ENCODE measurements at places on chromosomes 1 and 21. TPM values are rescaled to one million over a fixed set of nuclear protein-coding genes. Genes with fewer than 3 reads are reported as not detected.

- H3K4me3 ChIP-seq, result no peak overlapping the region
- no peak overlapping the region for H3K27ac ChIP-seq
- H3K4me1 ChIP-seq, result peaks cover 3% of the 10 kb centered on the region
- no peaks in the 10 kb centered on the region for H3K36me3 ChIP-seq
Measured at GRCh38 chr1:199202331-199202730, 563.5 kb downstream of the PTPRC start.

DNA sequence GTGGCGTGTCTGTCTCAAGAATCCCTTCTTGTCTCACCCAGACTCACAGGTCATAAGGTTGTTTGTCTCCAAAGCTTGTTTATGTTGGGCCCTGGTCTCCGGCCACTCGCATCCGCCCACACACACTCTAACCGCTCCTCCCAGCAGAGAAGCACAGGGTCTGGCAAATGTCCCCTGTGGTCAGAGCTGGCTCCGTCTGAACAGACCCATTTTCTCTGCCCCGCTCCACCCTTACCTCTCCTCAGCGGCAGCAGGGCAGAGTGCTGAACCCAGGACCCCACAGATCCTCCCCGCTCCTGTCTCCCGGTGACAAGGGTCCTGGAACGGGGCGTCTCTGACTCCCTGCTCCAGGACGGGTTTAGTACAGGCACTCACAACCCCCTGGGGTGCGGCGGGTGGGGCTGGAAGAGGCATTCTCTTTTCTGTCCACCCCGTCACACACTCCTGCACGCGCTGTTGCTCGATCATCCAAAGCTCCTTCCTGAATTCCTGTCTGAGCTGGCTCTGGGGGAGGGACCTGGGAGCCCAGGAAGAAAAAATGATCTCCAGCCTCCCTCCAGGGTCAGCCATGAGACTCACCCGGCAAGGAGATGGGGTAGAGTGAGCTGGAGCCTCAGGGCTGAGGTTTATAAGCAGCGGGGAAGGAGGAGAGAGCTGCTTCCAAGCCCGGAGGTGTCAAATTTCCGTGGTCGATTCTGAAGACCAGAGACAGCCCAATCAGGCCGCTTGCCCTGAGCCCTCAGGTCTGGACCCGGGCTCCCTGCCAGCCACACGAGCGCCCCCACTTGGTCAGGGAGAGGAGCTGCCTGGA lies at the start of gene S100A13:
Gene S100A13, minus strand, starts transcription at position 602 of the 811 bp plus-strand sequence. CDS start 1,033 bp downstream, outside the sequence.
- no peak within 1 kb of the TSS for H3K27ac ChIP-seq
- H3K4me1 ChIP-seq, result peaks cover 26% of the 10 kb centered on the region
- no peaks in the 10 kb centered on the region for H3K36me3 ChIP-seq
- peak; percentile 40 for DNase-seq

DNA sequence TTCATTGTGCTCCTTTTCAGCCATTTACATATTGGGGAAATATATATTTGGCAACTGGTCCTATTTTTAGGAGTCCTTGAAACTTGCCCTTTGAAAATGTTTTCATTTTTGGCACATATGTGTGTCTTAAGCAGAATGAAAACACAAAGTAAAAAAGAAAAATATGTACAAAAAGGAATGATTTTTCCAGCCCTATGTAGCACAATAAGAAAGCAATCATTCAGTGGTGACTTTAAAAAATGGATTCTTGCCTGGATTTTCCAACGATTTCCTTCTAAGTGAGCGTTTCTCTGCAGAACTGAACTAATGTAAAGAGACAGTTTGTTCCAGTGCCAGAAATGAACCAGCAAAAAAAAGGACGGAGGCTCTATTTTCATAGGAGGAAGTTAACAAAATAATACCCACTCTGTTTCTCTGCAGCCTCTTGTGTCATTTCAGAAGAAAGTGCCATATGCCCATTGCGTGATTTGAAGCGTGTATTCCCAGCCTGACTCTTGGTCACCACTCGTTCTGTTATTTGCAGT lies 340.1 kb downstream of the SETD4 start:
- H3K27ac ChIP-seq, result no peak overlapping the region
- DNase-seq, result no peak
- no peaks in the 10 kb centered on the region for H3K36me3 ChIP-seq
- no peak overlapping the region for H3K4me3 ChIP-seq
- H3K4me1 ChIP-seq, result no peaks in the 10 kb centered on the region
- no peaks in the 10 kb centered on the region for H3K27me3 ChIP-seq

DNA sequence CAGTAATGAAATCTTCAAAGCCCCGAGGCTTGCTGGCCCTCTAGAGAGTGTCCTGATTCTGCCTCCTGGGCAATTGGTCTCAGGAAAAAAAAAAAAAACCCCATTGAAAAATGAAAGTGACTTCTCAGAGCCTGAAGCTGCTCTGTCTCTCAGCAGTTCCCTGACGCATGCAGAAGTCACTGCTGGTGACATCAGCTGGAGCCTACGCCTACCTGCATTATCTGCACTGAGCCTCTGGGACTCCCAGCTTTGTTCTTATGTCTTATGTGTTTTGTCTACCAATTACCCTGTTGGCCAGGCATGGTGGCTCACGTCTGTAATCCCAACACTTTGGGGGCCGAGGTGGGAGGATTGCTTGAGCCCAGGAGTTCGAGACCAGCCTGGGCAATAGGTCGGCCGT lies 10.1 kb upstream of the SLC25A33 start:
- H3K27ac ChIP-seq, result no peak overlapping the region
- H3K4me1 ChIP-seq, result peaks cover 8% of the 10 kb centered on the region
- H3K27me3 ChIP-seq, result no peaks in the 10 kb centered on the region
- H3K36me3 ChIP-seq, result no peaks in the 10 kb centered on the region
- DNase-seq, result no peak

GRCh38 chr1:3921765-3922164 lies 21.7 kb upstream of the C1orf174 start:
- DNase-seq, result no peak
- H3K4me1 ChIP-seq, result no peaks in the 10 kb centered on the region
- H3K27me3 ChIP-seq, result no peaks in the 10 kb centered on the region
- H3K36me3 ChIP-seq, result no peaks in the 10 kb centered on the region

GRCh38 chr1:244783138-244783537 lies 52.3 kb upstream of the COX20 start:
- DNase-seq, result no peak
- H3K36me3 ChIP-seq, result no peaks in the 10 kb centered on the region
- H3K27ac ChIP-seq, result no peak overlapping the region
- no peaks in the 10 kb centered on the region for H3K4me1 ChIP-seq
- no peak overlapping the region for H3K4me3 ChIP-seq
- no peaks in the 10 kb centered on the region for H3K27me3 ChIP-seq

GRCh38 chr1:216533776-216534175 lies 110.5 kb upstream of the USH2A start:
- H3K4me1 ChIP-seq, result peaks cover 19% of the 10 kb centered on the region
- no peaks in the 10 kb centered on the region for H3K27me3 ChIP-seq
- H3K4me3 ChIP-seq, result no peak overlapping the region
- no peaks in the 10 kb centered on the region for H3K36me3 ChIP-seq
- no peak overlapping the region for H3K27ac ChIP-seq

- no peaks in the 10 kb centered on the region for H3K27me3 ChIP-seq
- H3K36me3 ChIP-seq, result no peaks in the 10 kb centered on the region
- no peak for DNase-seq
- no peak overlapping the region for H3K4me3 ChIP-seq
Measured at GRCh38 chr1:220425852-220426251, 102.1 kb upstream of the MARK1 start.

Gene PIK3CD
- polyA plus RNA-seq, result 144 TPM

Gene ADAMTS4
- 0.10 TPM for polyA plus RNA-seq

Gene SNIP1
- 16.1 TPM for polyA plus RNA-seq

Gene RBBP4
- 69.9 TPM for polyA plus RNA-seq

Gene MIXL1
- 0.84 TPM for polyA plus RNA-seq
